ENCODE measurements at places on chromosomes 16 and 17. TPM values are rescaled to one million over a fixed set of nuclear protein-coding genes. Genes with fewer than 3 reads are reported as not detected.

PHAF1 gene
- total RNA-seq = 14.2 TPM

TRPV3 gene
- not detected for total RNA-seq

PLA2G10 gene
- not detected for total RNA-seq

KRTAP4-1 gene
- total RNA-seq = not detected

KRTAP3-2 gene
- not detected for total RNA-seq

Measured in pulmonary artery endothelial cell (primary cell).